ENCODE measurements at places on chromosomes 3 and 15.

DNA sequence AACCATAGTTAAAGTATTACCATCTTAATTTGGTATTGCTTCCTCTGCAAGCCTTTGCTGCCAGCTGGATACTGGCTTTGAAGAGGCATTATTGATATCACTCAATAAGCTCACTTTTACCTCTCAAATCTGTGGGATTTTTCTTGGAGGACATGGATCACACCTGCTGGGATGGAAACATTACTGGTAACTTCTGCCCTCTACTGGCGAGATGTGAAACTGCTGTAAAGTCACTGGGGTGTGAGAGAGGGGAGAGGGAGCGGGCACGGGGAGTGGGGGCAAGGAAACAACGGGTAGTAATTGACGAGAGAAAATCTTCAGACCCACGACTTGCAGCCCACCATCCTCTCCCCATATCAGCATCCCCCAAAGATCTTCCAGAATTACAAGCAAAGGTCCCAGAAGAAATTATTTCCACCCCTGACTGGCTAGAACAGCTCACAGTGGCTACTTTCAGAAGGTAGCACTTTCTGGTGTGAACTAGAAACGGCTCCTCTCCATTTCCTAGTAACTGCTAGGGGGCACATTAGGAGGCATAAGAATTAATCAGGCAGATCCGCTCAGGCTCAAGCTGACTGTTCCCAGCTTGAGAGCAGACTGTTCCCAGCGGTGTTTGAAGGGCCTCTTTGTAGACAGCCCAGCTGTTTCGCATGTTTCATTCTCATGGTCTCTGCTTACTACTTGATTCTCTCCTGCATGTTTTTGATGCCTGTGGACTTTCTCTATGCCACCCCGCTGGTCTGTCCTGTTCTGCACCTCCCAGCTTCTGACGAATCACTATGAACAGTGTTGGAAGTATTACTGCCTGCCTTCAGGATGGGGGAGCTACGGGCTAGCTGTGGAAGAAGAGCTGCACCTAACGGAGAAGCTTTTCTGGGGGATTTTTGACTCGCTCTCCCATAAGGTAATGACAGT is 230.4 kb upstream of the CHRM5 start:
- peak; percentile 23 for DNase-seq

- DNase-seq: no peak
Measured at GRCh38 chr3:46604127-46604526, 8.2 kb upstream of the FAM240A start.

DNA sequence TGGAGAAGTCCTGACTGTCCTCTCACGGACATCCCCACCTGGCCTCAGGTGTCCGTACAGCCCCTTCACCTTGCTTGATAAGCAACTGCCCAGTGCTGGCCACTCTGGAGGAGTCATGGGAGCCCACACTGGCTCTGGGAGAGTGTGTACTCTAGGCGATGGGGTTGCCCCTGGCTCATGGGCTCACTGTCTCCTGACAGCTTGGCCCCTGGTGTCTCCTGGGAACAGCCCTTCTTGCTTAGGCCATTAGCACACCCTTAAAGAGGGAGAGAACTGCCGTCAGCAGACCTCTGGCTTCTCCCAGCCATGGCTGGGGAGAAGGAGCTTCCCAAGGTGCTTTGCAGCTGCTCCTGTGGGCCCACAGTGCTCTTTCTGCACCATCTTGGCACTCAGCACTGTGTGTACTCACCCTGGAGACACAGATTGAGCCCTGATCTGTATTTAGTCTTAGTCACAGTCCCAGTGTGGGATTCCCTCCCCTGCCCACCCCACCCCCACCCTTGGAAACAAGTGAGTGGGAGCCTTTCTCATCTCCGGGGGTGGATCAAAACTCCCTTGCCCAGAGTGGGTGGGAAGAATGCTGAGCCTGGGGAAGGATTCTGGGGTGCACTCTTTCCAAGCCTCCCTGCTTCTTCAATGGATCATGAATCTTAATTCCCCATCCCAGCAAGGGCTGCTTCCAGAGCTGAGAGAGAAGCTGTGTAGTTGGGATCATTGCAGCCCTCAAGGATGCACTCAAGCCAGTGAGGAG is 83.5 kb upstream of the ADPGK start:
- no peak for DNase-seq

DNA sequence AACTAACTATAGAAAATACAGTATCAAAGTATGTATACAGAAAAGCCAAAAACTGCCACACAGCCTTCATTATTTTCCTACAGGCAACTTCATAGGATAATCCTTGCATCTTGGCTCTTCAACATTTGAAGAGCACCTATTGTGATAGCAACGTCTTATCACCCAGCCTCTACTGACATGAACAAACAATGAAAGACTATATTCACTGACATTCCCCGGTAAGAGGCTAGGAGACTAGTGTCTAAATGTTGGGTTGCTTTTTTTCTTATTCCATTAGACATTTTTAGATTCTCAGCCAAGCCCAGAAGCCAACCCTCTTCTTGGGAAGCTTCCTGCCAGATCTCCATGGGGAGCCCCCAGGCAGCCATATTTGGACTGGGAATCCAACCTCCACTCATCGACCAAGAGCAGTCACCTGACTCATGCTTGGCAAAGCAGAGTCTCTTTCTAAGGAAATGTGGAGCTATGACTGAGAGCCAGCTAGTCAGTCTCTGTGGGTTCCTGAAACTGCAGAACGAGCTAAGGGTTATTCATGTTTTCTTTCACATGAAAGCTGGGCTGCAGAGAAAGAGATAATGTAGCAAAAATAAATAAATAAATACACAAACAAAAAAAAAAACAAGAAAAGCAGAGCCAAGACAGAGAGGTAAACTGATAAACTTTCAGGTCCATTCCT is 227.5 kb downstream of the MAGI1 start:
- peak; percentile 86 for DNase-seq

DNA sequence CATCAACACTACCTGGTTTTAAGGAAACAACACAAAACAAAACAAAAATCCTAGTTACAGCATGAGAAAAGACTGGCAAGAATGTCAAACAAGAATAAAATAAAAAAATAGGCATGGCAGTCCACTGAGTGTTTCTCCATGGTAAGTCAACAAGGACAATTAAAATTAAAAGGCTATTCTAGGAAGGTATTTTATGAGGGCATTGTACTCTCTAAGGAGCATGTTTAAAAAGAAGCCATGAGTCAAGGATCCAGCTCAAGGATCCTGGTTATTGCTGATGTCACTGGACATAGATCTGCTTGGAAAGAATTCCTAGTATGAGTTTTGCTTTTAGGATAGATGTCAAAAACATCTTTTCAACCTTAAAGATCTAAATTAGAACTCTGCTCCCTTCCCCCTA is 106.7 kb downstream of the MYO5A start:
- no peak for DNase-seq

GRCh38 chr15:38708672-38709180 is 144.1 kb upstream of the RASGRP1 start:
- peak; percentile 44 for DNase-seq

All from fibroblast of upper back skin (primary cell).